ENCODE measurements at places on chromosomes 1 and 21. TPM values are rescaled to one million over a fixed set of nuclear protein-coding genes. Genes with fewer than 3 reads are reported as not detected.

CXADR gene
- 22.5 TPM for total RNA-seq

HYI gene
- 137 TPM for total RNA-seq

C1orf94 gene
- not detected for total RNA-seq

HRNR gene
- not detected for total RNA-seq

OR10J1 gene
- total RNA-seq, result not detected

GOLT1A gene
- not detected for total RNA-seq

NEXN gene
- 2.3 TPM for total RNA-seq

RASSF5 gene
- 0.33 TPM for total RNA-seq

CELA2B gene
- total RNA-seq, result not detected

AUNIP gene
- total RNA-seq, result 4.2 TPM

KCNK2 gene
- 0.38 TPM for total RNA-seq

ZFP69 gene
- total RNA-seq, result 2.0 TPM

HPDL gene
- 6.4 TPM for total RNA-seq

PRDX1 gene
- 548 TPM for total RNA-seq

UBE2U gene
- not detected for total RNA-seq

TDRD5 gene
- total RNA-seq, result not detected

PKLR gene
- not detected for total RNA-seq

CFHR4 gene
- total RNA-seq, result not detected

NCAM2 gene
- 0.57 TPM for total RNA-seq

DMRTA2 gene
- total RNA-seq, result not detected

CLCA2 gene
- total RNA-seq, result 0.10 TPM

BTG3 gene
- 23.5 TPM for total RNA-seq

PRKAA2 gene
- 3.3 TPM for total RNA-seq

MPL gene
- 0.10 TPM for total RNA-seq

Measured in vein endothelial cell (primary cell).